Small intestine (tissue), 16 donors: ENCODE measurements at places on chromosomes 2 and 18.

- no peak for DNase-seq
These were observed 546.6 kb upstream of the CDH2 start for GRCh38 chr18:28723506-28723905.

DNA sequence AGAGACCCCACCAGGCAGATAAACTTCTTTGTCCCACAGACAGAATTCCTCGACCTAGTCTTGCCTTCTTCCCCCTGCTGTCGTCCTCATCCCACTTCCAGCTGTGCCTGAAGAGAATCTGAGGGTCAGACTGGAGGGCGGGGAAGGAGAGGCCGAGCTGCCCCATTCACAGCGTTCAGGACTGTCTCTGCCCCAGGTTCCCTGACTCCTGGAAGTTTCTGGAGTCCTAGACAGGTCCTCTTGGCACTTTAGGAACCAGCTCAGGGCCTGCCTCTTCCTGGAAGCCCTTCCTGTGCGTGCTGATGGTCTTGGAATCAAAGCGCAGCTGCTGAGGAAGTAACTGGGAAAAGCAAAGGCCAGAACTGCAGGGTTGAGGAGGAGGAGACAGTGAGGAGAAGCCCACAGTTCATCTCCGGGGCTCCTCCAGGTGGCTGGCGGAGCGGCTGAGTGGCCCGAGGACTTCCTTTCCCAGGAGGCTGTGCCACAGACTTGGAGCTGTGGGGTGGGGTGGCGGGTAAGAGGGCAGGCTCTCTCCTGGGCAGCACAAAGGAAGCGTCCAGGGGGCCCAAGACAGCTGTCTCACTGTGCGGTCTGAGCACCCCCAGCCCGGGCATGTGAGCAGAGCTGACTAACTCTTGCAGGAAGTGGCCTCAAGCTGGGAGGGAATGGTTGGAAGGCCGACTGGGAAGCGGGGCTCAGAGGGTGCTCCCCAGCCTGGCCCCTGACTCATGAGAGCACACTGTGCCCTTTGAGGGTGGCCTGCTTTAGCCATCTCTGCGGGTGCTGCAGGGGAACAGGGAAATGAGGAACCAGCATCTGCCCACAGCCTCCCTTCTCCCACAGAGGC lies 39.5 kb downstream of the SDC1 start:
- peak; percentile 54 for DNase-seq

GRCh38 chr2:29392774-29393173 lies 277.6 kb downstream of the CLIP4 start:
- no peak for DNase-seq

DNA sequence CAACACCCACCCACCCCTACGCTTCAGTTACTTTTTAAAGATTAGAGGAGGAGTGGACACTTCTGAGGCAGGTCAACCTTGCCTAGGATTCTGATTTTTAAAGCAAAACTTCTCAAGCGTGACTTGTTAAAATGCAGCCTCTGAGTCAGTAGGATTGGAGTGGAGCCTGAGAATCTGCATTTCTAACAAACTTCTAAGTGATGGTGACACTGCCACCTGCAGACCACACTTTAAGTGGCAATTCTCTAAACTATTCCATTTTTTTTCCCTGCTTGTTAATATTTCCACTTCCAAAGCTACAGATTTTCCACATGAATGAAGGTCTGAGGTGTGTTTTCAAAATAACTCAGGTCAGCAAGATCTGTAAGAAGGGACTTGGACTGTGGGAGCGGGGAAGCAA lies 171.1 kb upstream of the CCDC150 start:
- no peak for DNase-seq

- no peak for DNase-seq
These were observed 19.7 kb upstream of the IL18R1 start for GRCh38 chr2:102335871-102336366.

DNA sequence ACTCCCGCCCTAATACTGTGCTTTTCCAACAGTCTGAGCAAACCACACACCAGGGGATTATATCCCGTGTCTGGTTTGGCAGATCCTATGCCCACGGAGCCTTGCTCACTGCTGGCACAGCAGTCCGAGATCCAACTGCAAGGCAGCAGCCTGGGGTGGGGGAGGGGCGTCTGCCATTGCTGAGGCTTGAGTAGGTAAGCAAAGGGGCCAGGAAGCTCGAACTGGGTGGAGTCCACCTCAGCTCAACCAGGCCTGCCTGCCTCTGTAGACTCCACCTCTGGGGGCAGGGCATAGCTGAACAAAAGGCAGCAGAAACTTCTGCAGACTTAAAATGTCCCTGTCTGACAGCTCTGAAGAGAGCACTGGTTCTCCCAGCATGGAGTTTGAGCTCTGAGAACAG lies 44.2 kb downstream of the LNPK start:
- DNase-seq, result no peak

DNA sequence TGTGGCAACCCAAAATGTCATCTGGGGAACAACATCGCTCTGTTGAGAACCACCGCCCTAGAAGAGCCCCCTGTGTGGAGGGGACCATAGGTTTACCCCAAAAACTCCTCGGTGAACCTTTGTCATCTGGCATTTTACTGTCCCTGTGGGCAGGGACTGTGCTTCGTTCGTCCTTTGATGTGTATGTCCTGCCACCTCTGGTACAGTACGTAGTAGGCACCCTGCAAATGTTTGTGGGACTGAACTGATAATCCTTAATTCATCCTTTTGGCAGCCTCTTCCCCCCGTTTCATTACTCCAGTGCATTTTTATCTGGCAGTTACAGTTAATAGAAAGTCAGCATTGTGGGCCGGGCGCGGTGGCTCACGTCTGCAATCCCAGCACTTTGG lies 728 bp downstream of the NAPG start:
- no peak for DNase-seq

- DNase-seq, result no peak
These were observed 127.1 kb downstream of the LPIN1 start for GRCh38 chr2:11873356-11874154.

DNA sequence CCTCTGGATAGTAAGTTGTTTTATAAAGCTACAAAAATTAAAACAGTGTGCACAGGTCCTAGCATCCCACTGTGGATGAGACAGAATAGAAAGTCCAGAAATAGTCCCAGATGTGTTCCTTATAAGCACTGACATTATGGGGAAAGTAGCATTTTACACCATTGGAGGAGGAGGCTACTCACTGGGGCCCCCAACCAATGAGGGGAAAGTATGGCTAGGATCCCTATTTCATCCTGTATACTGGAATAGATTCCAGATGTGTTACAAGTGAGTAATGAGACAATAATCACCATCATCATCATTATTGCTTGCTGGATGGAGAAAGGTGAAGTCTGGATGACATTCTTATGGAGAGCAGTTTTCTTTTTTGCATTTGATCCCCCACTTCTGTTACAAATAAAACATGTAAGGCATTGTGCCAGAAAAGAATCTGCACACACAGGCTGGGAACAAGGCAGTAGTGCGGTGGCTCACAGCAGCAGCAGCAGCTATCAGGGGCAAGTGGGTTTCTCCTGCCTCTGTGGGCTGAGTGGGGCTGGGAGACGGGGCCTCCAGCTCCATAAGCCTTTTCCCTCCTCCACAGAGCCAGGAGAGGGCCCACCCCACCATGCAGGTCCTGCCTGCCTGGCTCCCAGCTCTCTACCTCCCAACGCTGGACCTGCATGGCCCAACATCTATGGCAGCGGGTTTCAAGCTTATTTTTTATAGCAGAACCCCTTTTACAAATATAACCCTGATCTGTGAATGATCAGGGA lies 5.0 kb downstream of the ARID5A start:
- no peak for DNase-seq

DNA sequence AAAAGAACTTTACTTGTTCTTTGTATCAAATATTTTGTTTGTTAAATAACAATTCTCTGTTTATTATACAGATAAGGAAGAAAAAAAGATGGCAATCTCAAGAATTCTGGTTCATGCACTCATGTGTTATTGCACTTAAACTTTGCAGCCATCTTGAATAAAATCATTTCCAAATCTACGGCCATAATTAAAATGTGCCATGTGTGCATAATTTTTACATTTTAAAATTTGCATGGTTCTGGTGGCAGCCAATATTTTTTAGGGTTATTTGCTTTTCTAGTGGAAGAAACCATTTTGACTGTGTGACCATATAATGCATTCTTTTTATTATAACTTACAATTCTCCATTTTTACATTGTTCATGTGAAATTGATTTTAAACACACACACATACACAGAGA lies 1518.1 kb upstream of the ZEB2 start:
- DNase-seq, result no peak

DNA sequence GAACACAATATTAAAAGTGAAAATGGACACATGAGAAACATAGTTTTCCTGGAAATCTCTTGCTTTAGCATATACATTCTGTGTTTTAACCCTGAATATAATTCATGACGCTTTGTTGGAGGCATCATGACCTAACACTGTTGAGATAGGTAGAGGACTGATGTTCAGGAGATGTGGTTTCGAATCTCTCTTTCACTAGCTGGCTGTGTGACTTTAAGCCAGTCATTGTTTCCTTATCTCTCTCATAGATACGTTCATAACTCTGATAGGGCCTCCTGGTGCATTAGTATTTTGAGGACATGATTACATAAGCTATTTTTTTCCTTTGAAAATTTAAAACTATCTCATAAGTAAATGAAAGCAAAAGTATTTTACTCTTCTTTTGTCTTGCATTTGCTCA lies 179.0 kb upstream of the DTNA start:
- no peak for DNase-seq

DNA sequence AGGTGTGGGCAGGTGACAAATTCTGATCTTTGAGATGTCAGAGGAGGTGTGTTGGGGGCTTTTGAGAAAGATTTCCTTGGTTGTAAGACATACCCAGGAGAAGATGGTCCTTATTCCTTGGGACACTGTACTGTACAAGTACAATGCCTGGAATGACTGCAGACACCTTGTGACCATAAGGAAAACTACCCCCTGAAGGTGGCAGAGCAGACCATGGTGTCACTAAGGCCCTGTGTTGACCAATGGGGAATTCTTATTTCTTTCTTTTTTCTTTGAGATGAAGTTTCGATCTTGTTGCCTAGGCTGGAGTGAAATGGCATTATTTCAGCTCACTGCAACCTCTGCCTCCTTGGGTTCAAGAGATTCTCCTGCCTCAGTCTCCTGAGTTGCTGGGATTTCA lies 4.4 kb upstream of the ANKRD29 start:
- DNase-seq, result no peak

GRCh38 chr2:31831585-31831984 lies 179.2 kb downstream of the MEMO1 start:
- DNase-seq, result no peak

- DNase-seq, result peak; percentile 57
These were observed 59.8 kb upstream of the PELI1 start for GRCh38 chr2:64203858-64204632.

DNA sequence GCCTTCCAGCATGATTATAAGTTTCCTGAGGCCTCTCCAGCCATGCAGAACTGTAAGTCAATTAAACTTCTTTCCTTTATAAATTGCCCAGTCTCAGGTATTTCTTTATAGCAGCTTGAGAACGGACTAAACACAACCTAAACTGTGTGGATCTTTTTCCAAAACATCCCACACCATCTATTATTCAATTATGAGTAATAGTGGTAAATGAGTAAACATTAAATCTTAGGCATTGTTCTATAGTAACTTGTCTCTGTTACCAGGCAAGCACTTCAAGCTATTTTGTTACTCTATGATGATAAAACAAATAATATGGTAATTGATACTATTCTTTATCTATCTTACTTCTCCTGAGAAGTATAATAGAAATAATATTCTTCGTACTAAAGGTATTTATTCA lies 536.9 kb upstream of the CHAC2 start:
- no peak for DNase-seq

- DNase-seq, result peak; percentile 92
These were observed 2.0 kb downstream of the SATB2 start for GRCh38 chr2:199455545-199456382.

- DNase-seq, result no peak
These were observed 45.9 kb upstream of the CNGA3 start for GRCh38 chr2:98300141-98300874.

DNA sequence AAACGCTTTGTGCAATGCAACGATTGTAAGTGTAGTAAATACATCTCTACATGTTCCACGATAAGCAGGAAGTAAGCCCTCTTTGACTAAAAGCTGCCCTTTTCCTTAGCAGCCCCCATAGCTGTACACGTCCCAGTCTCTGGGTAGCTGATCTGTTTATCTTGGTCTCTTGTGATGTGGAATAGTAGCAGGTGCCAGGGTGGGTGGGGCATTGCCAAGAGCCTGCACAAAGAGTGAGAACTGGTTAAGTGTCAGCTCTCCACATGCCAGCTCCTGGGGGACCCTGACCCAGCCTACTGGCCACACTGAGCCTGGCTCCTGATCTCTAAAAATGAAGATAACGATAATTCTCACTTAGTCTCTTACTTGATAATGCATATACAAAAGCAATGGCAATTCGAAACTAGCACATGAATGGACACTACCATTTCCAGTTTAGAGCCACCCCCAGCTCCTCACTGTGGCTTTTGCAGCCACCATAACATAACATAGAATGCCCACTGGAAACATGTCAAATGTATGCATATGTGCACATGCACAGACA lies 92.3 kb downstream of the MYT1L start:
- DNase-seq, result no peak

DNA sequence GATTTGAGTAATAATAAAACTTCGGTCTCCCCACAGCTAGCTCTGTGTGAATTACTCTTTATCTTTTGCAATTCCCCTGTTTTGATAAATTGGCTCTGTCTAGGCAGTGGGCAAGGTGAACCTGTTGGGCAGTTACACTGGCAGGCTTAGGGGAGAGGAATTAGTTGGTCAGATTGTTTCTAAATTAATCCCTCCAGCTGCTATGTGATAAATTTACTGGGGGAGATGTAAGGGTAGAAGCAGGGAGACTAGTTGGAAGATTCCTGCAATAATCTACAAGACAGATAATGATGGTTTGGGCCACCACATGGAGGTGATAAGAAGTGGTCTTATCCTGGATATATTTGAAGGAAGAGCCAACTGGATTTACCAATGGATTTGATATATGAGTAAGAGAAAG lies 118.5 kb upstream of the TACR1 start:
- DNase-seq, result no peak

DNA sequence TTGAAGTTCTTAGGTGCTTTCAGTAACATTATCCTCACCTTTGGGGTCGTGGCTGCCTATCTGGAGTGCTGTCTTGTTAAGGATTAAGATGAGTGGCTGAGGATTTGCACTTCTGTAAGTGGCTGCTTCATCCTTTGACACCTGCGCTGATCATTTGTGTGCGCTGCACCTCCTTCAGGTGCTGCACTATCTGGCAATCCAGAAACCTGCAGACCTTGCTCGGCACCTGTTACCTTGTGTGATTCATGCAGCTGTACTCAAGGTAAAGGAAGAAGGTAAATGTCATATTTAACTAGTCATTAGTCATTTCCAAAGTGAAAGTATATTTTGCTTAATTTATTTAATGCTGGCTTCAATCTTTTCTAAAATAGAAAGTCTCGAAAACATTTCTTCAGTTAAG lies 110.3 kb downstream of the RAB3GAP1 start:
- no peak for DNase-seq

DNA sequence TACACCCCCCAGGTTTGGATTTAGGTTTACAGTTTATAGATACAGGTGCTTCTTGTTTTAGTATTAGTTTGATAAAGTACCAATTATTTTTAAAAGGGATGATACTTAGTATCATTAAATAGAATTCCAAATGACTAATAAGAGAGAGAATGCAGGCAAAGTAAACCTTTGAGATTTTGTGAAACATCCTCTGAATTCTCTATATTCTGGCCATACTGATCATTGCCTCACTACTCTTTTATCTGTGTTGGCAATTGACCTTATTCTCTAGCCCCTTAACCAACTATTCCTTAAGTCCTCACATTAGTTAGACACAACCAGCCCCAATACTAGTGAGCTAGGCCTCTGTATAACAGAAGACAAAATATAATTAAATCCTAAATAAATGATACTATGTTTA lies 125.4 kb downstream of the COMMD1 start:
- DNase-seq, result no peak

- no peak for DNase-seq
These were observed 28.0 kb upstream of the ARHGEF4 start for GRCh38 chr2:130808482-130809268.
